ENCODE measurements at places on chromosomes 12 and 14.

- DNase-seq, result no peak
Observed at GRCh38 chr12:1779783-1780182, 40.6 kb upstream of the LRTM2 start.

GRCh38 chr12:55670276-55670675 lies 33.6 kb downstream of the OR10P1 start:
- no peak for DNase-seq

DNA sequence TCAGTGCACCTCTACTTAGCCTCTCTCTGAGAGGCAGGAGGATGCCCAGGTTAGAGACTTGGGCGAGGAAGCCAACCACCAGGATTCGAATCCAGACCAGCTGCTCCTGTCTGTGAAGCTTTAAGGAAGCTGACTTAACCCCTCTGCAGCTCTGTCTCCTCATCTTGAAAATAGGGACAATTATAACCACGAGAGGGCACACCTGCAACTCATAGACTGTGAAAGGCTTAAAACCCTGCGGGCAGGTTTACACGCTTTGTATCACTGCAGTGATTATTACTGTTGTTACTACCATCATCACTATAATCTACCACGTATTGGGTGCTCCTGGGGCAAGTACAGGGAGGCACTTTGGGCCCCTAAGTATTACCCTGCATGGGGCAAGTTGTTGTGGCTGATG lies 379.8 kb downstream of the VRK1 start:
- no peak for DNase-seq

GRCh38 chr14:85438481-85438942 lies 91.4 kb upstream of the FLRT2 start:
- no peak for DNase-seq

- no peak for DNase-seq
Observed at GRCh38 chr14:22190411-22191191, 398.4 kb downstream of the DAD1 start.

- no peak for DNase-seq
Observed at GRCh38 chr12:62873116-62873825, 61.7 kb downstream of the PPM1H start.

GRCh38 chr12:22357531-22357930 lies 23.0 kb upstream of the ST8SIA1 start:
- no peak for DNase-seq

DNA sequence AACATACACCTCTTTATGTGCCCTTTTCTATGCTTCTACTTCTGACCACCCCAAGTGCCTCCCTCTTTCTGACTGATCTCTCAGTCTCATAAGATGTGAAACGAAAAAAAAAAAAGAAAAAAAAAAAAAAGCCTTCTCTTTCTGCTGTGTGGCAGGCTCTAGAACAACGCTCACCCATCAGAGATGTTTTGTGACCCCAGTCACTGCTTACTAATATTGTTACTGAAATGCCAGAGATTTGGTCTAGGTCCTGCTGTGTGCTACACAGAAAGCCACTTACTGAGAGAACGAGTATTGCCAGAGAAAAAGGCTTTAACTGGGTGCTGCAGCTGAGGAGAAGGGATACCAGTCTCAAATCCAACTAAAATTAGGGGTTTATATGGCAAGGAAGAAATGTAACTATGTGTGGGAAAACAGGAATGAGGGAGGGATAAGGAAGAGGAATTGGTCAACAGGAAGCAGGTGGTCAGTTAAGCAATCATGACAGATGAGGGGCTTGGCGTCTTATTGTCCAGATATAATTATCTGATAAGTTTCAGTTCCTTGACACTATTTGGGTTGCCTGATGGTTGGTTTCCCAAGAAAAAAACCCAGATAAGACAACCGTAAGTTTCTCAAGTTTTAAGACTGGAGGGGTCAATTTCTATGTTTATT lies 149.0 kb downstream of the NAV3 start:
- DNase-seq, result no peak

DNA sequence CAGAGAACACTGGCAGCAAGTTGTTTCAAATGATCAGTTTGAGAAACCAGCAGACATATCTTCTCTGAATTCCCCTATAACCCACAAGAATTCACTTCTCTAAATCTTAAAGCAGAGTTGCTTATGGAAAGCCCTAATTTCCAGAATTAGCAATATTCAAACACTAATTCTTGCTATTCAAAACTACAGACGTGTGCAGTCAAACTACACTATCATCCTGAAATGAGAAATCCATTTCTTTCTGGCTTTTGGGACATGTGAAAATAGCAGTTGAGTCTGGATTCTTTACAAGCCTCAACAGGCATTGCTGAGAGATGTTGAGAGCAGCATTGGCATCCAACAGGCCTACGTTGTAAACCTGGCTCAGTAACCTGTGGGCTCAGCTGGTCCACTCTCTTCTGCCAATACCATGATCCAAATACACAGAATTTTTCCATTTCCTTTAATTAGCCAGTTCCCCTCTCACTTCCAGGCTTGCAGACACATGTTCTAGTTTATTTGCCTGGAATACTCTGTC lies 74.6 kb upstream of the TMTC1 start:
- no peak for DNase-seq

- no peak for DNase-seq
Observed at GRCh38 chr14:81400852-81401251, 728 bp upstream of the STON2 start.

DNA sequence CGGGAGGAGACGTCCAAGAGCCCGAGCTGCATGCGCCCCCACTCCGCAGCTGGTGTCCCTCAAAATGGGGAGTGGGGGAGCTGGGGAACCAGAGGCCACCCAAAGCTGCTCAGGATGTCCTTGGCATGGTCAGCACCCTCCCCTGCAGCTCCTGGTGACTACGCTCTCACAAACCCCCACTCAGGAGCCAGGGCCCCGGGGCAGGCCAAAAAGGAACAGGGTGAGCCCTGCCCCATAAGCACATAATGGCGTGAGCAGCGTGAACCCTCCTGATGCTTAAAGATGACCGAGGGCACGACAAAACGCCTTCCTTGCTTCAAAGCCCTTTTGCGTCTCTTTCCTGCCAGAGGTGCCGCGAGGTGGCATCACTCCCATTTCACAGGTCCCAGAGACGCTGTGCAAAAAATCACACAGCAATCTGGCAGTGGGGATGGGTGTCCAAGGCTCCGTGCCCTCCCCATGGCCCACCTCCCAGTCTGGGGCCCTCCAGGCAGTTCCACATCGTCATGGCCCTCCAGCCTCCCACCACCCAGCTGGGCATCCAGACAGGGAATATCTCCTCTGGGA lies 13.5 kb downstream of the NCOR2 start:
- no peak for DNase-seq

All from cortex of kidney (tissue), 1 donor.